ENCODE measurements at places on chromosomes 7 and 10.

DNA sequence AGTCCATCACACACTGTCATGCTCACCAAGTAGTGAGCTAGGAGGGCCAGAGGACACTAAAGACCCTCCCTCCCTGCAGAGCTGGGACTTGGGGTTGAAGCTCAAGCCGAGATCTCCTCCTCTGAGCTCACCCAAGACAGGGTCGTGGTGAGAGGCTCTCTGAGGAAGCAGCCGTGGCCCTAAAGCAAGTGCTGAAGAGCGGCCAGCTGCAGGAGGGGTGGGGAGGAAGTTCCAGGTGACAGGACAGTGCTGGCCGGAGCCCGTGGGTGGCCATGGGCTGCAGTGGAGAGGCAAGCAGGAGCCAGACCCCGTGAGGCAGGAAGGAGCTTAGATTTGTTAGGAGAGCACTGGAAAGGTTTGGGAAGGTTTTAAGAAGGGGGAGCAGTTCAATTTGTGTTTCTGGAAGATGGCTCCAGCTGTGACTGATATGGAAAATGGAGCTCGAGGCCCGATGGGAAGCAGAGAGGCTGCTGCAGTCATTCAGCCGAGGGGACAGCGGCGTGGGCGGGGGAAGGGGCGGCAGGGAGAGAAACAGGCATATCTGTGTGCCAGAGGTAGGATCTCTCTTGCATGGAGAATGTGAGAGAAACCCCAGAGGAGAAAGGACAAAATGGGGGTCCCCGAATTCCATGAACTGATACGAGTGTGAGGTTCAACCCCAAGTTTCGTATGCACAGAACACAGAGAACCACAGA is 26.9 kb upstream of the DNAAF5 start:
- no peak for DNase-seq

- DNase-seq = no peak
Observed at GRCh38 chr10:33391611-33392465, 57.4 kb upstream of the NRP1 start.

- no peak for DNase-seq
Observed at GRCh38 chr10:47035819-47036337, 124.7 kb downstream of the PTPN20 start.

DNA sequence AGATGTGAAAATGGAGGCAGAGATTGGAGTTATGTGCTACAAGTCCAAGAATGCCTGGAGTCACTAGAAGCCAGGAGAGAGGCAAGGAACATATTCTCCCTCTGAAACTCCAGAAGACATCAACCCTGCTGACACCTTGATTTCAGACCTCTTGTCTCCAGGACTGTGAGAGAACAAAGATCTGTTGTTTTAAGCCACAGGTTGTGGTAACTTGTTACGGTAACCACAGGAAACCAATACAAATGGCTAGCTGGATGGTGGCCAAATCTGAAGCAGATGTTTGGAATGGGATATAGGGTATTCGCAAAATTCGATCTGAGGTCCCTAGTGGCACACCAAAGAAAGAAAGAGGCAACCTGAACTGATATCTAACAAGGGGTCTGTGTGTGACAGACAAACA is 129.0 kb downstream of the HERPUD2 start:
- no peak for DNase-seq

DNA sequence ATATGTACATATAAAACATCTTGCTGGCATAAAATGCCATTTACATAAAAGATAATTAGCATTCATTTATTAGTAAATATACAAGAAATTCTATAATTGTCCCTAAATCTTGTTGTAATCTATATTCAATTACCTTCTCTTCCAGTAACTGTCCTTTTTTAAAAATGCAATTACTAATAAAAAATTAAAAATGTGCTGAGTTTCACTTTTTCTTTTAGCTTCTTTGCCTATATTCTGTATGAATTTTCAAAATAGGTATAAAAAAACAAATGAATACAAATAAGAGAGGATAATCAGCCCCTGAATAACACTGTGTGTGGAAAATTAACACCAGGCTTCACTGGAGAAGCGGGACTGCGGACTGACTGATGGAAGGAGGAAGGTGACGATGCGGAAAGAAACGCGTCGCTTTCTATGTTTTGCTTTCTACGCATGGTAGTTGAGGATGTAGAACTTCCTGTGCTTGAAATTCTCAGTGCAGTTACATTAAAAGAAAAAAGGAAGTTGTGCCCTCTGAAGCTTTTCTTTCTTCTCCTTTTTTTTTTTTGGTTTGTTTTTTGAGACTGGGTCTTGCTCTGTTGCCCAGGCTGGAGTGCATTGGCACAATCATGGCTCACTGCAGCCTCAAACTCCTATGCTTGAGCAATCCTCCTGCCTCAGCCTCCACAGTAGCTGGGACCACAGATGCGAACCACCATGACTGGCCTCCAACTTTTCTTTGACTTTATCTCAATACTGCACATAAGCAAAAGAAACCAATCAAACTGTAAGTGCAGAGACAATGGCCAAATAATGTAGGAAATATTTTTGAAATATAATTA is 7.4 kb upstream of the ZMYND11 start:
- no peak for DNase-seq

DNA sequence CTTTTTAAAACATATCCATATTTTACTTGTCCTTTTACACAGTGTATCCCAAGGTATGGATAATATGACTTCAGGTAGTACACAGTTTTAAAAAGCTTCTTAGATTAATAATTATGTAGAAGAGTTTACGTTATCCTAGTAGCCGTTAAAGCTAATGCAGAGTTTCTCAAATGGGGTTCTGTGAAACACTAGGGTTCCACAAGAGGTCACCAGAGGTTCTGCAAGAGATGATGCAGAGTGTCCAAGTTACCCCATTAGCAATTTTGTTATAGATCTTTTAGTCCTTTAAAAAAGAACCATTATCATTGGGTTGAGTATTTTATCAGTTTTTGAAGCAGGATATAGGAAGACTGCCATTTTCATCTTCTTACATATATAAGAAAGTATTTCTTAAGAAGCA is 298.9 kb upstream of the HPS1 start:
- DNase-seq = no peak

- no peak for DNase-seq
Observed at GRCh38 chr7:84837405-84837804, 349.5 kb downstream of the SEMA3D start.

Data from midbrain (tissue), 1 donor.